Naive thymus-derived CD4-positive, alpha-beta T cell (primary cell): ENCODE measurements at places on chromosomes 12 and 14. TPM values are rescaled to one million over a fixed set of nuclear protein-coding genes. Genes with fewer than 3 reads are reported as not detected.

GRCh38 chr14:50659327-50659974 lies 8.7 kb downstream of the SAV1 start:
- DNase-seq = no peak

- DNase-seq = no peak
Measured at GRCh38 chr12:24087294-24087693, 137.8 kb upstream of the SOX5 start.

DNA sequence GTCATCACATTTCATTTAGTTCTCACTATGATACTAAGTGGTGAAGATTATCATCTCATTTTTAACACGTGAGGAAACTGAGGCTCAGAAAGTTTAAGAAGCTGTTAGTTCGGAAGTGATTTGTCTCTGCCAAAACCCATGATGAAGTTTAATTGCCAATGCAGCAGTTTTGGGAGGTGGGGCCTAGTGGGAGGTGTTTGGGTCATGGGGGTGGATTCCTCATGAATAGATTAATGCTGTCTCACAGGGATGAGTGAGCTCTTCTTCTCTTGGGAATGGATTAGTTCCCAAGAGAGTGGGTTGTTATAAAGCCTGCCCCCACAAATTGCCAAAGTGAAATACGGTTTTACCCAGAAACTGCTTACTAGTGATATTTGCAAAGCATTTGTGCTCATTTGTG lies 91.5 kb upstream of the IGF1 start:
- no peak for DNase-seq

Gene GLT8D2
- total RNA-seq = 0.15 TPM in 1 of 2 replicates, not detected in the other

GRCh38 chr12:64943686-64944085 lies 119.2 kb downstream of the TBC1D30 start:
- no peak for DNase-seq

- no peak for DNase-seq
Measured at GRCh38 chr14:91326514-91327249, 82.2 kb upstream of the GPR68 start.

GRCh38 chr14:76923431-76924370 lies 97.5 kb downstream of the LRRC74A start:
- no peak for DNase-seq

GRCh38 chr14:58639842-58640484 lies 2.2 kb downstream of the DACT1 start:
- DNase-seq = no peak

DNA sequence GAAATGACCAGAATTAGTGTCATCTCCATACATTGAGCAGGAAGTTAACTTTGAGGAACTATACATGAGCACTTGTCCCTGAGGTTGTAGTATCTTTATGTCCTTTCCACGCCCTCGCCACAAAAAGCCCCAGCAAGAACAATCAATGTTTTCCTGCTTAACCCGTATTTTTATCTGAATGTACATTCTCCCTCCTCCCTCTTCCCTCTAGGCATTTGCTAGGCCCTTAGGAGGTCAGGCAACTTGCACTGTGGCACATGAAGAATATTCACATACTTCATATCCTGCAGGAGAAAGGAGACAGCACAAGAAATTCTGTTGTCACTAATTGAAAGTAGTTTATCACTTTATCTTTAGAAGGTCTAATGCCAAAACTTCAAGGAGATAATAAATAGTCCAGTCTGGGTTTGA lies 18.1 kb upstream of the DUSP6 start:
- DNase-seq = no peak

Gene HOXC12
- not detected for total RNA-seq

DNA sequence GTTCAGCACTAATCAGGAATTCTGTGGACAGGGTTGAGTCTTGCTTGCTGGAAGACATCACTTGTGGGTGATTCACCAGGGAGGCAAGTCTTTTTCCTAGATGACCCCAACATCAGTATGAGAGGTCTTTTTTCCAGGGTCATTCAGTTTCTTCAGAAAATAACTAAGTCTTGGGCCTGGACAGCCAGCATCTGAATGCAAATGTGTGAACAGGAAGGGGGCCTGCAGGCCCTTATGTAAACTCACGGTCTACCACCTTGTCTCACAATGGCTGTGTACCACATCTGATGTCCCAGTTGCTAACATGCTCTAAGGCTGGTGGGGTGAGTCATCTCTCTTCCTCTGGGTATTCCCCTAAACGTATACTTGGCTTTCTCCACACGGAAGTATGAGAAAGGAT lies 79.2 kb downstream of the HECTD4 start:
- no peak for DNase-seq

GRCh38 chr14:33357225-33358010 lies 418.7 kb downstream of the NPAS3 start:
- DNase-seq = no peak

DNA sequence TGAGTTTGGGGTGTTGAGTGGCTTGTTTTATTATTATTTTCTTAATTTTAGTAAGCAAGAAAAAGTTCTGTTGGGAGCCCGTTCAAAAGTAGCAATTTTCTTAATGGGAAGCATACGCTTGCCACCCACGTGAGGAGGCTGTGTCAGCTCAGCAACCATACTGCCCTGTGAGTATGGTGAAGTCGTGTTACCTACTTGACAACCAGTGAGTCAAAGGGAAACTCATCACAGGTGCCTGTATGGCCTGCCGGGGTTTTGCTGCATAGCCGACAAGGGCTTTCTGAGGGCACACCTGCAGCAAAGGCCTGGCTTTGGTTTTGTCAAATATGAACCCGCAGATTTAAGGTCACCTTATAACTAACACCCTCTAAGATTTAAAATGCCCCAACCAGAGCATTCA lies 31.1 kb downstream of the PITPNM2 start:
- no peak for DNase-seq

DNA sequence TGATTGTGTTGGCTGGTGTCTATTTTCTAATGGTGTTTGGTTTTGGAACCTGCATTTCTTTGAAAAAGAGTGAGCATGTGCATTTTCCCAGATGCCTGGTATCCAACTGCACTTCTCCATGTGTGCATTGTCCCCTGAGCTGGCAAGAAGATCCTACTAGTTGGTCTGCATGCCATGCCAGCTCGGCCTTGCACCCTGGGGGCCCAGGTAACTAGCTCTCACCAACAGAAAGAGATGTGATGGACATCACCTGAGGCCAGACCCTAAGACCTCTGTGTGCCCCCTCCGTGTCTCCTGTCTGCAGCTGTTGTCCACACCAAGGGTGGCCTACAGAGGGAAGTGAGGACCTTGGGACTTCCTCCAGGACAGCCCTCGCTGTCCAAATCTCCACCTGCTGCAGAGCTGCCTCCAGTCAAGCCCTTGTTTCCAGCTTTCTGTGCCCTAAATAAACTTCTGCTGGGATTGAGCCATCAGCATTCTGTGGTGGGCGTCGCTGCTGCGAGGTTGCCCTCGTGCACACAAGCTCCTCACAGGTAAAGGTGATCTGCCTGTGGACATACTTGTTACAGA lies 30.1 kb upstream of the GPR132 start:
- DNase-seq = no peak

Gene PLEKHG7
- not detected for total RNA-seq

Gene KLRC1
- not detected for total RNA-seq

Gene EML5
- total RNA-seq = 5.4 TPM

Gene FNTB
- total RNA-seq = 15.0 and 19.7 TPM in 2 replicates

DNA sequence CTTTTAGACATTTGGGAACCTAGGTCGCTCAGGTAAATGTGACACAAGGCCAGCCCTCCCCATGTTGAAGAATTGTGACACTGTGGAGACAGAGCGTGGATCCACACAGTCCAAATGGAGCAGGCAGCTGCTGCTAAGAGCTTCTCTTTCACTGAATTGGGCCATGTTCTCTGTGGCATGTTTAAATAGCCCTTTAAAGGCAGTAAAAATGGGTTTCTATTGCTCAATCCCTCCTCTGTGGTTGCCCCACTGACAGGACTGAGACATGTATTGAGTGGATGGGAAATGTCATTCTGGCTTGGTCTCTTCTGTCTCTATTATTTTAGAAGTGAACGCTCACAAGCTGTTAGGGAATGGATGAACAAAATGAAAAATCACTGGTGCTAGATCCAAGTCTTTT lies 84.0 kb upstream of the PRICKLE1 start:
- DNase-seq = no peak

DNA sequence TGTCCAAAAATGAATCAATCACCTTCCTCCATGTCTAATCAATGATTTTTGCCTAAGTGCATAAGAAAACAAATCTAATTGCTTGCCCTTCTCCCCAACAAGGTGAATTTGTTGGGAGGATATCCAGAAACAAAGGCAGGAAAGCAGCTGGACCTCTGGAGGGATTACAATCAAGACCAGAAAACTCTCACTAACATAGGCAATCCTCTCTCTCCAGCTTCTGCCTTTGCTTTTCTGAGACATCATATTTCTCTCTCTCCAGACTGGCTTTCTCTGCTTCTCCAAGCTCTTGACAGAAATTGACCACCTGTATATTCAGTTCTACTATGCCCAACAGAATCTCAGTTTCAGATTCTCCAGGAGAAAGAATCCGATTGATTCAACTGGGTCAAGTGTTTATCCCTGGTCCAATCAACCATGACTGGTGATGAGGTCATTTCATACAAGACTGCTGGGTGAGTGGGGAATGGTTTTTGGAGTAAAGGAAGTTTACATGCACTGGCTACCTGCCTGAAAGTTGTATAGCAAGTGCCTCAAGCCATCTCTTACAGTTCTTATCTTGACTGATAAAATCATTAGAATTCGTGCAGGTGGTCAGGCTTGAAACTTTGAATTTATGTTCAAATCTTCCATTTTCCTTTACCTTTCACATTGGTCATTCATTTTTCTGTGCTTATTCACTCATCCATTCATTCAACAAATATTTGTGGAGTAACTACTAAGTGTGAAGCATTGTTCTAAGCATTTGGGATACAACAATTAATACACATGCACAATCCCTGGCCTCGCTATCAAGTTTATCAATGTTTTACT lies 22.2 kb upstream of the CFAP54 start:
- no peak for DNase-seq

GRCh38 chr14:101815994-101816393 lies 54.5 kb downstream of the PPP2R5C start:
- no peak for DNase-seq
